ENCODE measurements at places on chromosomes 12 and 14.

DNA sequence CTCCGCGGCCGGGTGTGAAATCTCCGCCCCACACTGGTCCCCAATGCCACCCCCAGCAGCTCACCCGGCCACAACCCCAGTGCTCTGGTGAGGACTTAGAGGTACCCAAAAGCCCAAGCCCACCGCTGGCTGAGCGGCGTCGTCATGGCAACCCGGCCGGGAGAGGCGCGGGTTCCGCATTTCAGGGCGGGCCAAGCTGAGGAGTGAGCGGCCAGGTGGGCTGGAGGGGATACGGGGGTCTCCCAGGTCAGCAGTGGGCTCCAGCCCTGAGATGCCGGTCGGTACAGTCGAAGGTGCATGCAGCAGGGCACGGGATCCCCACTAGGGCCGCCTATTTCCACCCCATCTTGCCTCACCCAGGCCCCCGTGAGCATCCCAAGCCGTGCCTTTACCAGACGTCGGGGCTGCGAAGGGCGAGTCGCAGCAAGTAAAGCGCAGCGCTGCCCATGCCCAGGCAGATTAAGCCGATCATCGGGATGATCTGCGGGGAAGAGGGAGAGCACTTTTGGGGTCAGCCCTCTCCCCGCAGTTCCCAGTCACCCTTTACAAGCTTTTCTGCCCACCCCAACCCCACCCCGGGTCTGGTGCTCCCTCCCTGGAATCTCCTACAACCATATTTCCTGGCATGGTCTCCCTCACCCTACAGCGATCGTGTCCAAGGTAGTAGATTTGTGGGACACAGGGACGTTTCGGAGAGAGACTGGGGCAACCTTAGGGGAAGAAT, 6.9 kb downstream of the SHMT2 start:
- H3K27me3 ChIP-seq = peaks cover 13% of the 10 kb centered on the region
- H3K27ac ChIP-seq = no peak overlapping the region
- H3K36me3 ChIP-seq = peaks cover 12% of the 10 kb centered on the region
- peaks cover 45% of the 10 kb centered on the region for H3K4me1 ChIP-seq
- no peak for DNase-seq

DNA sequence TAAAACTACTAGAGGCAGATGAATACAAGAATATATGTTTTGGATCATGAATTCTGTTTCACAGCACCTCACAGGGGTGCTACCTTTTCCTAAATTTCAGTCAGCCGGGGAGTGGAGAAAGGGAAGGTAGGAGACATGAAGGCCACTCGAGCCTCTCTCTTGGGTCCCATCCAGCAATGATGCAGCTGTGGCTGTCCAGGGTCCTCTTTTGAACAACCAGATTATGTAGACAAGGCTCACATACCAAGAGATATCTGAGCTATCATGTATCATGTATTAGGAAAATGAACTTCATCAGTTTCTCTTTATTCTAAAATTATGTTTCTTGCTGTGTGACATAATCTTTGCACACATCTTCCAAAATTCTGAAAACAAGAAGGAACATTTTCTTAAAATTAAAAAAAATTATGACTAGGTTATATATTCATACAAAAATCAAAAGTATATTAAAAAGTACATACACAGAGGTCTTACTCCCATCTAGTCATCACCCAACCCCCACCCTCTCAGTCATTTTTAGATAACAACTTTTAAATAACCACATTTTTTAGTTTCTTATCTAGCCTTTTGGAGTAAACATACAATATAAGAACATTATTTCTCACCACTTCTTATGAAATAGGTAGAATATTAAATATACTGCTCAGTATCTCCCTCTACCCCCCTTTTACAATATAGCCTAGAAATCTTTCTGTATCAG, 88.7 kb downstream of the ACADS start:
- H3K27ac ChIP-seq = no peak overlapping the region
- no peaks in the 10 kb centered on the region for H3K36me3 ChIP-seq

GRCh38 chr14:26026384-26026783, 571.4 kb downstream of the NOVA1 start:
- no peaks in the 10 kb centered on the region for H3K4me1 ChIP-seq
- no peak overlapping the region for H3K27ac ChIP-seq
- no peak for DNase-seq
- H3K36me3 ChIP-seq = no peaks in the 10 kb centered on the region

GRCh38 chr14:60651086-60651795, 2.0 kb upstream of the SIX1 start:
- no peak for DNase-seq
- no peaks in the 10 kb centered on the region for H3K36me3 ChIP-seq
- H3K27ac ChIP-seq = no peak overlapping the region
- peaks cover 57% of the 10 kb centered on the region for H3K4me1 ChIP-seq
- H3K4me3 ChIP-seq = no peak overlapping the region

GRCh38 chr12:44873898-44874297, 2.2 kb downstream of the NELL2 start:
- no peak overlapping the region for H3K27ac ChIP-seq
- H3K4me3 ChIP-seq = no peak overlapping the region
- H3K36me3 ChIP-seq = no peaks in the 10 kb centered on the region

GRCh38 chr14:99947695-99948094, 117.5 kb upstream of the EVL start:
- DNase-seq = no peak
- no peak overlapping the region for H3K27ac ChIP-seq
- H3K4me3 ChIP-seq = no peak overlapping the region
- no peaks in the 10 kb centered on the region for H3K36me3 ChIP-seq
- H3K27me3 ChIP-seq = no peaks in the 10 kb centered on the region

DNA sequence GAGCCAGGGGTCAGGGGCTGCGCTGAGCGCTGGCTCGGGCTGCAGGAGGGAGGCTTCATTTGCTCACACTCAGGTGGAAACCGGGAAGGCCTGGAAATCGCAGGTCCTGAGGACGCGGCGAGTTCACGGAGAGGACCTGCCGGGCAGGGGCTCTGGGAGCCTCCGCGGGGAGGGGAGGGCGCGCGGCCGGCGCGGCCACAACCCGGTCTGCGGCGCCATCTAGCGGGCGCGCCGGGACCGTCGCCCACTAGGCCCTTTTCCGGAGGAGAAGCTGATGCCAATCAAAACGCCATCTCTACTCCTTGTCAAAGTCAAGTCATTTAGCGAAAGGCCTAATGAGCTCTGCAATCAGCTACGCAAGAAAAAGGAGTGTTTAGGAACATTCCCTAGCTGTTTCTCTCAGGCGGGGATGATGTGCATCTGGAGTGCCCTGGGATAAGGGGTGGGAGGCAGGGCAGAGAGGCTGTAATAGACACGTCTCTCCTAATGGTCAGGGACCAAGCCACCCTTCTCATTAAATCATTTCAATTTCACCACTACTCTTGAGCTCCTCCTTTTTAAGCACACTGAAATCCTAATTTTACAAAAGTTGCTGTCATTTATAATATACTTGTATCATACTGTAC, 885.8 kb upstream of the TMEM132C start:
- no peaks in the 10 kb centered on the region for H3K4me1 ChIP-seq
- DNase-seq = peak; percentile 19
- H3K27me3 ChIP-seq = peaks cover 5% of the 10 kb centered on the region
- H3K4me3 ChIP-seq = no peak overlapping the region

DNA sequence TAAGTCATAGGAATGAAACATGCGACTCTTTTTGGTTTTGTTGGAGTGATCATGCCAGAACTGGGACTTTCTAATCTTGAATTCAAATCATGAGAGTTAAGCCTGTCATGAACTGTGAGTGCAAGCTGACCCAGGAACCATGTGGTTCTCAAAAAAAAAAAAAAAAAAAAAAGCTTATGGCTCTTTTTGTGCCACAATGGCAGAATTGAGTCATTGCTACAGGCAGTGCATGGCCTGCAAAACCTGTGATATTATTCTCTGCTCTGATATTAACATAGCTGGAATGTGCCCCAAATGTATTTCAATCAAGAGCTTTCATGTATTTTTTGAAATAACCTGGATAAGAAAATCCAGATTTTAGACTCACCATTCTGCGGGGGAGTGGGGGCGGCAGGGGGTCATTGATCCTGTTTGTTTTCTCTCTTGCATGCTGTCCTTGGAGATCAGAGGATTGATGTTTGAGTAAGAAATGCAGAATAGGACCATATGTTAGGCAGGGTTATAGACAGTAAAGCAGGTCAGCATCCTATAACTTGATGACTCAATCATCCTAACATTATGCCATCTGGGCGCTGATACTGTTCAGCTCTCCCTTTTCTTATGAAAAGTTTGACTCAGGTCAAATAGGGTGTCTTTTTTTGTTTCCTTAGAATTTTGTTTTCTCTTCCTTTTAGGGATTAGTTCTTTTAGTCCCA, 797.4 kb downstream of the DIO2 start:
- DNase-seq = no peak
- H3K4me1 ChIP-seq = peaks cover 7% of the 10 kb centered on the region
- H3K27ac ChIP-seq = no peak overlapping the region
- H3K27me3 ChIP-seq = no peaks in the 10 kb centered on the region

DNA sequence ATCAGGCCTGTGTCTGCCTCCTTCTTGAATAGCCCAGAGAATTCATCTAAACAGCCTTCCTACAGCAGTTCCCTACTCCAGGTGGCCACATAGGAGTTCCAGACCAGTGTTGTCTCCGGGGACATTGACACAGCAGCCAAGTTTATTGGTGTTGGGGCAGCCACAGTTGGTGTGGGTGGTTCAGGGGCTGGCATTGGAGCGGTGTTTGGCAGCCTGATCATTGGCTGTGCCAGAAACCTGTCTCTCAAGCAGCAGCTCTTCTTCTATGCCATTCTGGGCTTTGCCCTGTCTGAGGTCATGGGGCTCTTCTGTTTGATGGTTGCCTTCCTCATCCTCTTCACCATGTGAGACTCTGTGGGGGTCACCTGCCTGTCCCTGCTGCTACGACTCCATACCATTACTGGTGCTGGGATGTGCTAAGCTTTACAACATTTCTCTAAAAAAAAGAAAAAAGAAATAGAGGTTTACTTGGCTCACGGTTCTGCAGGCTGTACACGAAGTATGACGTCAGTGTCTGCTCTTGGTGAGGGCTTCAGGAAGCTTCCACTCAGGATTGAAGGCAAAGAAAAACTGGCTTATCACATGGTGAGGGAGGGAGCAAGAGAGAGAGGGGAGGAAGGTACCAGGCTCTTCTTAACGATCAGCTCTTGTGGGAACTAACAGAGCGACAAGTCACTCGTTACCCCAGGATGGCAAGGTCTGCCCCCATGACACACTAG, 57.5 kb downstream of the CHST11 start:
- no peaks in the 10 kb centered on the region for H3K4me1 ChIP-seq
- no peak overlapping the region for H3K4me3 ChIP-seq
- no peaks in the 10 kb centered on the region for H3K36me3 ChIP-seq
- DNase-seq = no peak

- H3K27me3 ChIP-seq = no peaks in the 10 kb centered on the region
- no peaks in the 10 kb centered on the region for H3K36me3 ChIP-seq
- no peak overlapping the region for H3K27ac ChIP-seq
- peak overlapping the region; percentile 53 for H3K4me3 ChIP-seq
- no peak for DNase-seq
- peaks cover 8% of the 10 kb centered on the region for H3K4me1 ChIP-seq
Measured at GRCh38 chr14:96797582-96798349, 584 bp downstream of the VRK1 start.

- H3K27ac ChIP-seq = no peak overlapping the region
- no peaks in the 10 kb centered on the region for H3K4me1 ChIP-seq
- DNase-seq = no peak
- H3K36me3 ChIP-seq = no peaks in the 10 kb centered on the region
Measured at GRCh38 chr12:129494766-129495165, 409.1 kb downstream of the TMEM132D start.

DNA sequence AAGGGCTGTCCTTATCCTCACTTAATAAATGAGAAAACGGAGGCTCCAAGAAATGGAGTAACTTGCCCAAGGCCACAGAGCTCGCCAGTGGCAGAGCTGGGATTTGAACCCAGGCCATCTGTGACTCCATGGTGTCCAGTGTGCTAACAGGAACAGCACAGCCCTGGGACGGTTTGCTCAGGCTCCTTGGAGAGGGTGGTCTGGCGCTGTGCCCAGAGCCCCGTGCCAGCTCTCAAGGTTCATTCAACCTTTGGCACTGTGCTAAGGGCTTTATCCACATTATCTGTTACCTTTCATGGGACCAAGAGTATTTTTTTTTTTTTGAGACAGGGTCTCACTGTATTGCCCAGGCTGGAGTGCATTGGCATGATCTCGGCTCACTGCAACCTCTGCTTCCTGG, 8.1 kb downstream of the DAO start:
- peak; percentile 13 for DNase-seq
- no peak overlapping the region for H3K4me3 ChIP-seq
- no peaks in the 10 kb centered on the region for H3K4me1 ChIP-seq
- no peaks in the 10 kb centered on the region for H3K27me3 ChIP-seq

- no peak overlapping the region for H3K27ac ChIP-seq
- H3K27me3 ChIP-seq = no peaks in the 10 kb centered on the region
- DNase-seq = no peak
- H3K4me3 ChIP-seq = no peak overlapping the region
- no peaks in the 10 kb centered on the region for H3K4me1 ChIP-seq
Measured at GRCh38 chr12:95882080-95882479, 23.3 kb downstream of the SNRPF start.

- H3K4me1 ChIP-seq = peaks cover 47% of the 10 kb centered on the region
Measured at GRCh38 chr12:113359133-113359938, 949 bp downstream of the PLBD2 start.

DNA sequence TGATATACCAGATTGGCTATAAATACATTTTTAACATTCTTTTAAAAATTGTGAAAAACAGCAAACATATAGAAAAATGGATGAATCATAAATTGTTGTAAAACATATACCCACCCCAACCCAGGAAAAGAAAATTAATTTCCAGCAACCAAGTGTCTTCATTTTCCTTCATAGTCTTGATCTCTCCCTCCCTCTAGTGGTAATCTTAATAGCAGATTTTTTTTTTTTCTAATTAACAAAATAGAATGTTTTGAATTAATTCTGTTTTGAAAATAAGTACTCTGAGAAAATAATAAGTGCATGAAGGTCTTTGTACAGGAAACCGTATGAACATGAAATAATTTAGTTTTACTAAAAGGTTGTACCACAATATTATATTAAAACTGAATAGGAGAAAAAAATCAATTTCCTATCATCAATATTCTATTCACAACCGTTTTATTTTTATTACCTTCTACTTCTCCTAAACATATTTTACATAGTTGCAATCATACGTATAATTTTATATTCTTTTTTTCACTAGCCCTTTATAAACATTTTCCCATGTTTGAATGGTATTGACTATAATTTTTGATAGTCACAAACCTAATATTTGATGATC, 7.0 kb downstream of the ETNK1 start:
- no peak overlapping the region for H3K27ac ChIP-seq
- H3K4me1 ChIP-seq = peaks cover 24% of the 10 kb centered on the region
- H3K27me3 ChIP-seq = no peaks in the 10 kb centered on the region
- DNase-seq = no peak
- no peaks in the 10 kb centered on the region for H3K36me3 ChIP-seq
